ENCODE measurements at places on chromosomes 12 and 14.

GRCh38 chr12:32512910-32513309 is 113.6 kb downstream of the FGD4 start:
- DNase-seq, result no peak

GRCh38 chr12:75529826-75530225 is 18.4 kb upstream of the KRR1 start:
- DNase-seq, result no peak

- DNase-seq, result no peak
Observed at GRCh38 chr12:41286426-41286825, 98.3 kb downstream of the PDZRN4 start.

GRCh38 chr12:124994437-124994975 is 1.1 kb downstream of the BRI3BP start:
- no peak for DNase-seq

- no peak for DNase-seq
Observed at GRCh38 chr12:107475900-107476299, 209.7 kb upstream of the PWP1 start.

- DNase-seq, result no peak
Observed at GRCh38 chr14:82897469-82898308, 1364.0 kb upstream of the SEL1L start.

DNA sequence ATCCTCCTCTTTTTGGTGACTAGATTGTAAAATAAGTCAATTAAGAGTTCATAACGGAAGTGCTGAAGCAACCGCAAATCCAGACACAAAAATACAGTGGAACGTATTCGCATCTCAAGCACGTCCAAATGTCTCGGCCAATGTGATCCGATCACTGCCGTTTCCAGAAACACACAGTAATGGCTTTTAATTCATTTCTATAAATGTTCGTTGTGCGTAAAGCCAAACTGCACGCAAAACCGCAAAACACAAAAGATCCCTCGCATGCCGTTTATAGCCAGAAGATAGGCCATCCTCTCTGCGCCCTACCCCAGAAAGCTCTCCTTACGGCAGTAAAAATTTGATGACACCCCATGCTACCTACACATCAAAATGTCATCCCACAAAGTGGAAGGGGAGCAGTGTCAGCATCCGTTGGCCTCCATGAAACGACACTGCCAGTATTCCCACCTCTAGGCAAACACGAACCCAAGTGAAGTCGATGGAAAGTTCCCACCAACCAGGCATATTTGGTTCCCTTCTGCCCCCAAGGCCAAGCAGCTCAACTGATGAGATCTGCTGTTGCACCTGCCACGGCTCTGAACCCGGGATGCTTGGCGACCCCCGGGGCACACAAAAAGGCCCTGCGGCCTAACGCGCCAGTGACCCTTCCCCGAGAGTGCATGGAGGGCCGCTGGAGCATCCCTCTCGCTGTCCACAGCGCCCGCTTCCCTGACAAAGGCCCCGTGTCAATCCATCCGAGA is 1.4 kb downstream of the HECTD4 start:
- no peak for DNase-seq

DNA sequence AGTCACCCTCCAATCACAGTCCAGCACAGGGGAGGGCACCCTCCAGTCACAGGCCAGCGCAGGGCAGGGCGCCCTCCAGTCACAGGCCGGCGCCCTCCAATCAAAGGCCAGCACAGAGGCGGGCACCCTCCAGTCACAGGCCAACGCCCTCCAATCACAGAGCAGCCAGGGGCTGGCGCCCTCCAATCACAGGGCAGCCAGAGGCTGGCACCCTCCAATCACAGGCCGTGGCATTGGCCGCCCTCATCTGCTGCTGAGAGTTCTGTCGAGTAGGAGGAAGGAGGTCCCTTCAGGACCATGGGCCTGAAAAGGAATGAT is 26.6 kb downstream of the DDX51 start:
- no peak for DNase-seq

DNA sequence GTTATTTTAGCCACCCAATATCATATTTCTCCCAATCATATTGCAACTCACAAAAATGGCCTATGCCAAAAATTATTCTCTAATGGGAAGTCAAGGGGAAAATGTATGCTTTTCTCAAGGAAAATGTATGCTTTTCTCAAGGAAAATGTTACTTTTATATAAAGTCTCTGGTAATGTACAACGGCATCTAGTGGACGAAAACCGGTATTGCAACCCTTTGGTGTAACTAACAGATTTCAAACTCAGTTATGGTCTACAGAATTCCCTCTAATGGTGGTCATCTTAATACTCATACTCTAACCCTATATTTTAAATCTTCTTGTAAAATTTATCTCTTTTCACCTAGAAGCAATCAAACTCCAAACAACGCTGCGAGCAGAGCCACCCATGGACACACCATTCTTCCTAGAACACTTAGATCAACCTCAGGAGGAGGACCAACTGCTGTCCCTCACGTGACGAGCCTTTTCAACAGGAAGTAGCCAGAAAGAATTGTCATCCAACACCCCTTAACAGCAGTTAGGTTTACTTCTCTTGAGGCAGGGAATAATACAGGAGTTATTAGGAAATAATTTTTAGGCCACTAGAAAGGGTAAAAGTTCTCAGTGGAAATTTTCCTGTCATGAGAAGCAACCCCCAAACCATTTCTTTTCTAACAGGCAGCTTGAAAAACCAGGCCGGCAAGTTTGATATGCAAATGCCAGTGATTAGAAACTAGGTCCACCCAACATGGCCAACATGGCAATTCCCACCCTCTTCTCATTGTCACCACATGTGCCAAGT is 20.1 kb downstream of the APOBEC1 start:
- no peak for DNase-seq

- no peak for DNase-seq
Observed at GRCh38 chr12:94948232-94948810, 55.2 kb downstream of the NDUFA12 start.

GRCh38 chr14:60396718-60397343 is 89.0 kb downstream of the C14orf39 start:
- DNase-seq, result no peak

- no peak for DNase-seq
Observed at GRCh38 chr12:130201037-130201436, 38.8 kb downstream of the FZD10 start.

DNA sequence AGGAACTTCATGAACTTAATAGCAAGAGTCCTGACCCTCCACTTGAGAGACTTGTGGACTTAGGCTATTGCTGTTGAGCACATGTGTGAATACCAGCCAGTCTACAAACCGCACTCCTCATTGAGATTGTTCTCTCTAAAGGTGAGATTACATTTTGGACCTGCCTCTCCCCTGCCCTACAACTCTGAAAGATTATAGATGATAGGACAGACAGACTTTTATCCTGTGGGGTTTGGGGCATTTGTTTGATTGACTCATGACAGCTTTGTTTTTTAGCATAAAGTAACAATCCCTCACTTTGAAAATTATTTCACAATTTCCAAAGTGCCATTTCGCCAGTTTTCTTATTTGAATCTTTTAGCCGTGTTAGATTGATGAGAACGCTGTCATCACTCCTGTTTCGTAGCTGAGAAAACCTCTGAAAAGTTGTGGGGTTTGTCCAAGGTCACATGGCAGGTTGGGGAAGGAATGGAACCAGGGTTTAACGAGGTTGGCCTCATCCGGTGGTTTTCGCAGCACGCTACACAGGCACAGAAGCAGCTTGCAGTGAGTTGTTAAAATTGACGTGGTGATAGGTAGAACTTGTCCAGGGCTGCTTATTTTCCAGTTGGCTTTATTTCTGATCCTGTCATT is 836 bp downstream of the EVL start:
- no peak for DNase-seq

GRCh38 chr14:101408077-101408831 is 153.0 kb upstream of the DIO3 start:
- DNase-seq, result no peak

GRCh38 chr14:88660056-88660455 is 97.2 kb downstream of the ZC3H14 start:
- no peak for DNase-seq

GRCh38 chr12:87879141-87879540 is 150.1 kb downstream of the C12orf50 start:
- no peak for DNase-seq
